T47D (cell line): ENCODE measurements at places on chromosomes 6 and 20.
A peak's percentile ranks its signal among the peaks of the same experiment; 100 is the strongest.

DNA sequence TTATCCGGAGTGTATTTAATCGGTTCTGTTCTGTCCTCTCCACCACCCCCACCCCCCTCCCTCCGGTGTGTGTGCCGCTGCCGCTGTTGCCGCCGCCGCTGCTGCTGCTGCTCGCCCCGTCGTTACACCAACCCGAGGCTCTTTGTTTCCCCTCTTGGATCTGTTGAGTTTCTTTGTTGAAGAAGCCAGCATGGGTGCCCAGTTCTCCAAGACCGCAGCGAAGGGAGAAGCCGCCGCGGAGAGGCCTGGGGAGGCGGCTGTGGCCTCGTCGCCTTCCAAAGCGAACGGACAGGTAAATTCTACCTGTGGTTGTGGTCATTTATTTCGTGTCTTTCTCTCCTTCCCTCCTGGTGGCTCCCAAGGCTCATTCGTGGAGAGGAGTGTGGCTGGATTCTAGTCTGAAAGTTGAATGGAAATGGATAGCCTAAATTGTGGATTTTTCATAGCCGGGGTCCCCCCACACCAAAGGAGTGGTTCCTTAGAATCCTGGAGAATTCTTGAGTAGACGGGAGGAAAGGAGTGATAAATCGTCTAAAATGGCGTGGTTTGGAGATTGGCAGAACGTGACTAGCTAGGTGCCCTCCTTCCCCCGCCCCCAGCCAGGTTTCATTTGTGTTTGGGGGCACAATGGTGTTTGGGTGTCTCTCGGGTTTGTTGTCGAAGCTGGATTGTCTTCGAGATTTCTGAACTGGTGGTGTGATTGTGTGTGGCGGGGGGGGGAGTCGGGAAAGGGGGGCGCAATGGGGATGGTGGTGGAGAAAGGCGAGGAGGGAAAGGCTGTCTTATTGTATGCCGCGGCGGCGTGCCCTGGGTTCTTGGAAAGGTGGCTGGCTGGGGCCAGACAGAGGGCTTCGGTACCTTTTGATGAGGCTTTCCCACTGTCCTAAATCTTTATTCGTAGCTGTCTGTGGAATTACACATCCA is 673 bp downstream of the MARCKS start:
- DNase-seq = no peak

DNA sequence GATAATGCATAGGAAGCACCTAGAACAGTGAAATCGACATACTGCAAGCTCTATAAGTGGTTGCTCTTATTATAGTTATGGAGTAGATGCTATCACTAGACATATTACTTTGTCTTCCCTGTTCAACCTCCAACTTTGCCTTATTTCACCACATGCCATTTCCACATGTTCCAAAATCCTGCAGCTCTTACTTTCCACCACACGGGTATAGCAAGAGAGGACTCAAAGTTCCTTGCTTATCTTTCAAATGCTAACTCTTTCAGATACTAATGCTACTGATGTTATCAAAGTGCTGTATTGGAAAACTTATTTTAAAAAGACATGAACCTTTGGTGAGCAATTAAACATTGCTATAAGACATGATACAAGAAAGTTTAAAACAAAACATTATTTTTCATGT is 1130.1 kb downstream of the HACE1 start:
- DNase-seq = no peak

DNA sequence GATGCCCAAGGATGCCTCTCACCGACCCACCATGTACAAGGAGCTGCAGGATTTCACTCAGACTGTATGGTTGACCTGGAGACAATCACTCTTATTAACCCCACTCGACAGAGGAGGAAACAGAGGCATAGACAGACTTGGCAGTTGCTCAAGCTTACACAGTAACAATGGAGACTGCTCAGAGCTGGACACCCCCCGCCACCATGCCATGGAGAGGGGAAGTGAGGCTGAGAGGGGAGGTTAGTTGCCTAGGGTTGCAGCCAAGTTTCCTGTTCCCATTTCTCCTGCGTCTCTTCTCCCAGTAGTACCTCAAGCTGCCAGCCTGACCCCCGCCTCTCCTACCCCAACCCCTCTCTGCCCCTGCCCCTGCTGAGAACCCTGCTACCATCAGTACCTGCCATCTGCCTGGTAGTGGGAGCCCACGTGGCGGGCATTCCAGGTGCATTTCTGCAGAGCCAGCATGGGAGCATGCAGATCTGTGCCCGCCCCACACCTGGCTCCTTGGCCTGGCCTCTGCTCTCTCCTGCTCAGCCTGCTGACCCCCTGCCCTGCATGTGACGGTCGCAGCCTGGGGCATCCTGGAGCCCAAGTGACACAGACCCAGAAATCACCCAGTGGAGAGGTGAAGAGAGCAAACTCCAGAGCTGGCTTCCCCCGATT is 157.7 kb downstream of the PREX1 start:
- no peak for DNase-seq

GRCh38 chr20:35129647-35130069 is 17.5 kb downstream of the EDEM2 start:
- peak; percentile 85 for DNase-seq

DNA sequence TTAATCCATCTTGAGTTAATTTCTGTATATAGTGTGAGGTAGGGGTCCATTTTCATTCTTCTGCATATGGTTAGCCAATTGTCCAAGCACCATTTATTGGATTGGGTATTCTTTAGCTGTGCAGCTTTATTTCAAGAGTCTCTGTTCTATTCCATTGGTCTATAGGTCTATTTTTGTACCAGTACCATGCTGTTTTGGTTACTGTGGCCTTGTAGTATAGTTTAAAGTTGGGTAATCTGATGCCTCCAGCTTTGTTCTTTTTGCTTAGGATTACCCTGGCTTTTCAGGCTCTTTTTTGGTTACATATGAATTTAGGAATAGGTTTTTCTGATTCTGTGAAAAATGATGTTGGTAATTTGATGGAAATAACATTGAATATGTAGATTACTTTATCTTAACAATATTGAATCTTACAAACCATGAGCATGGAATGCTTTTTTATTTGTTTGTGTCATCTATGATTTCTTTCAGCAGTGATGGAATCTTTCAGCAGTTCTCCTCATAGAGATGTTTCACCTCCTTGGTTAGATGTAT is 47.0 kb downstream of the TNFAIP3 start:
- DNase-seq = no peak

- no peak for DNase-seq
These were observed 114.0 kb downstream of the PDSS2 start for GRCh38 chr6:107345393-107345792.

DNA sequence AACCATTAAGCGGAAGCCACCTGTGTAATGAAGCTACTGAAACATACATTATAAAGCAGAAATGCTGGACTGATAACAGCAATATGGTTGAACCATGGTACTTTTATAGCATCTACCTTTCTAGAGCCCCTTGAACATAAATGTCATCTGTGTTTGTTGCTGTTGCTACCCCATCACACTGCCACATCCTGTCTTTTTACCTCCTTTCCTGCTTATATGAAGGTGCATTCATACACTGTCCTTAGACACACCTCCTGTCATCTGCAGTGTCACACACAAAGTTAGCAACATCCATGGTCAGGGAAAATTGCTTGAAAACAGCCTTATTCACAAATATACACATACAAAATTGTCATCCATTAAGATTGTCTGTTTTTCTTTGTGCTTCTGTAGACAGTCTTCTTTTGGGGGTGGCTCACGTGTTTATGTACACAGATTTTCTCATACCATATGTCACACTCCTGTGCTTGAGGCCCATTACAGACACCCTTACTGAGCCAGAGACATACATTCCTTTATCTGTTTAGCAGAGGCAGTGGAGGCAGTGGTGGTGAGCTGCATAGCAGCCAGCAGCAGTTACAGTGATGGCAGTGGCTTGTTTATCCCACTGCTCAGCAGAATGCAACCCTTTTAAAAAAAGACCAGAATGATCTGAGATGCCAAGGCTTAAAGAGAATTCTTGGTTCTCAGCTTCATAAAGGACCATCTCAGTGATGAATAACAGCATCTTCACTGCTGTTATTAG is 25.9 kb downstream of the C6orf62 start:
- DNase-seq = no peak

- DNase-seq = no peak
These were observed 342.4 kb downstream of the ZFAND3 start for GRCh38 chr6:38161754-38162492.

GRCh38 chr6:117739869-117740268 is 64.6 kb downstream of the NUS1 start:
- DNase-seq = no peak

- no peak for DNase-seq
These were observed 22.4 kb upstream of the TMEM217 start for GRCh38 chr6:37280162-37280887.

DNA sequence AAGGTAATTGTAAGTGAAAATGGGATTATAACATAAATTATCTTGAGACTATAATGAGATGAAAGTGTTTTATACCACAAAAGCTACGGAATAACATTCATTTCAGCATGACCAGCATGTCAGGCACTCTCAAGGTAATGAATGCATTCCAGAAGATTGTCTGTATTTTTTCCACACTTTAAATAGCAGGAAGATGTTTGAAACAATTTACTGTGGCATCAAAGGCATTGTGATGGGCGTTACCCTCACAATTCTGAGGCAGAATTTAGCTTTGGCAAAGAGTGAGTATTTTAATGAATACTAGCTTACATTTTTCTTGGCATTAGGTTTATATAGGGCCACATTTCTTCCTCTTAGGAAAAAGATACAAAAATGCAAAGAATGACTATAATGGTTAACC is 627.2 kb downstream of the BCKDHB start:
- DNase-seq = no peak

- DNase-seq = no peak
These were observed 511.8 kb upstream of the JARID2 start for GRCh38 chr6:14734052-14734415.

DNA sequence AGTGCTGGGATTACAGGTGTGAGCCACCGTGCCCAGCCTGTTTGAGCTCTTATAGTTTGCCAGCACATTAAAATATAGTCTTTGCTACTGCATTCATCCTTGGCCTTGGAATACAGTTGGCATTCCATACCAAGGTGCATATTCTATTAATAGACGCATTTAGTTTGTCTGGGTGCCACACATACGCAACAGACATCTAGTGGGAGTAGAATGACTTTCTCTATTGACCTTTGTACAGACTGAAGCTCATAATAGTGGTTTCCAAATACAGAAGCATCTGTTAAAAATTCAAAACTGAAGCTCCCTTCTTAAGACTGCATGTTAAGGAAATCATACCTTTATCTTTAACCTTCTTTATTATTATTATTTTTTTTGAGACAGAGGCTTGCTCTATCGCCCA is 46.7 kb upstream of the FNDC1 start:
- DNase-seq = no peak

DNA sequence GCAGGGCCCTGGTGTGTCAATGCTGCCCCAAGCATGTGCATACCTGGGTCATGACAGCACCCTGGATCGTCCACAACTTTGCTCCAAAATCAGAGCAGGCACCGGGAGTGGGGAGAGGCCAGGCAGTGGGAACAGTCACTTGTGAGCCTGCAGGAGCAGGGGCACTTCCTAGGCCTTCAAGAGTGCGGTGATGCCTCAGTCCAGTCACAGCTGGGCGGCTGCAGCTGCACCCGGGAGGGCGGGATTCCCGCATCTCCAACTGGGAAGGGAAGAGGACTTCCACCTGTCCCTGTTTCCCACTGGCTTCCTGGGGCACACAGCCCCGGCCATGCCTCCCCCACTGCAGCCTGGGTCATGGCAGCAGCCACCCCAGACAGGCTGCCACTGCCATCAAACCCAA is 191.3 kb upstream of the DEFB112 start:
- DNase-seq = no peak

GRCh38 chr6:145044641-145045246 is 690.6 kb downstream of the EPM2A start:
- no peak for DNase-seq

DNA sequence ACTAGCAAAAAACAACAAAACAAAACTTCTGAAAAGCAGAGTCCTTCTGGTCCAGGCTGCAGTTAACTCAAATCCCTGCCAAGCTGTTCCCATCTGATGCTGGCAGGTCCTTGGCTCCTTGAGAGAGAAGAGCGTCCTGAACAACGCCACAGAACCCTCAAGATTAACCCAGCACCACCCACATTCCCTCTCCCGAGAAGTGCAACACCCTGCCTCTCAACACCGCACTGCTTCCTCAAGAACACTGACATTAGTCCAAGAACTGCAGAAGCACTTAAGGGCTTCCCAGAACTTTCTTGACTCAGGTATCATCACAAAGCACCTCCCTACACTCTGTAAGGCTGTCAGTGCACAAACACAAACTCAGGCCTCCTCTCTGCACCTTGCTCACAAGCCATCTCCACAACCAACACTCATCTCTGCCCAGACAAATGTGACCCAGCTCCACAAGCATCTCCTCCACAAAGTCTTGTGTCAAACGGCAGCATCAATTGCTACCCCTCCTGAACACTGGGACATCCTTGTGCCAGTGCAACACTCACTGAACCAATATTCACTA is 7.5 kb downstream of the MRPL14 start:
- DNase-seq = no peak

DNA sequence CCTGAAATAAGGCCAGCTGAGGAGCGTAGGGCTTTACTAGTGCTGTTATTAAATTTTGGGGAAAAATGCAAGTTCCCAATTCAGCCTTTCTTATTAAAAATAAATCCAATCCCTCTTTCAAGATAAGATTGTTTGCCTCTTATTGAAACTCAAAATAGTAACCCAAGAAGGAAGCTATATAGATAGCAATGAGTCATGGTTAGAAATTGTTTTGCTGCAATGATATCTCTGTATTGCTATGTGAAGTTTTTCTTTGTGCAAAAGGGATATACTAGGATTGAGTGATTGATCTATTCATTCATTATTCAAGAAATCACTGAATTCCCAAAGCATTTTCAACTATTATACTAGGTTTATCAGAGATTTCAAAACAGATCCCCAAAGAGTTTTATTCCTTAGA is 93.0 kb upstream of the HDAC2 start:
- no peak for DNase-seq

GRCh38 chr6:112144145-112144926 is 56.9 kb downstream of the FAM229B start:
- DNase-seq = peak; percentile 7

- no peak for DNase-seq
These were observed 190.3 kb upstream of the PCSK2 start for GRCh38 chr20:17036541-17036940.

- no peak for DNase-seq
These were observed 120.6 kb downstream of the LY86 start for GRCh38 chr6:6709106-6709505.

GRCh38 chr6:155219858-155220301 is 43.9 kb upstream of the CLDN20 start:
- no peak for DNase-seq

DNA sequence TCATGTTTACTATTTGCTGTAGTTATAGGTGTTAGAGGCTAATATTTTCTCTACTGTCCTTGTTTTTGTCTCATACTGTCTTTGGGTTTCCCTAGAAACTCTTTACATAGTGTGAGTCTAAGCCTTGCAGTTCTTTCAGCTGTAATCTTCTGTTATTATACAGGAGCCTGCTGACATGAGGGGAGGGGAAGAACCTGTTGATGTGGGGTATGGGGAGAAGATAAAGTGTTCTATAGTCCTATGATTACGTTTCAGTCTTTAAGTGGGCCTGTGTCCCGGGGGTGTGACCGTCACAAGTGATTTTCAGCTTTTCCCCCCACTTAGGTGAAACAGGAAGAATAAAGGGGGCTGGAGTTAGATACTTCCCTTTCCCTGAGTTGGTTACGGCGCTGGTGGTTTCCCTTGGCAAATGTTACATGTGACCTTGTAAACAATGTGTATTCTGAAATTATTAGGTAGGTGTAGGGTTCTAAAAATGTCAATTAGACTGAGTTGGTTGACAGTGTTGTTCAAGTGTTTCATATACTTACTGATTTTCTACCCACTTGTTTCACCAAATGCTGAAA is 41.3 kb downstream of the REV3L start:
- DNase-seq = no peak

- no peak for DNase-seq
These were observed 115.0 kb upstream of the CHD6 start for GRCh38 chr20:41733151-41733550.

- no peak for DNase-seq
These were observed 881 bp upstream of the MCM3 start for GRCh38 chr6:52285177-52286068.
